ENCODE measurements at places on chromosomes 5 and 9. TPM values are rescaled to one million over a fixed set of nuclear protein-coding genes. Genes with fewer than 3 reads are reported as not detected.

DNA sequence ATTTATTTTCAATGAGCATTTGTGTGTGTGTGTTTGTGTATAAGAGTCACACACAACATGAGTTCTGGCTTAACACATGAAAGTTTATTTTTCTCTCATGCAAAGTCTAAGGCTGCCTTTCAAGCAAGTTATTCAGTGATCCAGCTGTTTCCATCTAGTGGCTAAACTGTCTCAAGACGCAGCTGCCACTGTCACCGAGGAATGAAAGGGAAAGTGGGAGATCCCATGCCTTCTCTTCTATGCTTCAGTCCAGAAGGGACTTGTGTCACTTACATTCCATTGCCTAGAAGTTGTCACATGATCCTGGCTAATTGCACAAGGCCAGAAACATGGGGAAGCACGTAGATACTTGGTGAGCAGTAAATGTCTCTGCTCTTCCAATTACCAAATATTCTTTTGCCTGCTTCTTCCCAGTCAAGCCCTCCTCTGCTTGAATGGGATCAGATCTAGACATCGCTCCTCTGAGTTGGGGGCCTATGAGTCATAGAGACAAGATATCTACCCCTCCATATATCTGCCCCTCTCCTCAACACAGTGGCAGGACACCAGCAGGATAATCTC is 30.4 kb upstream of the SLIT3 start:
- DNase-seq, result no peak

GRCh38 chr5:138449501-138450239 is 10.8 kb downstream of the REEP2 start:
- peak; percentile 79 for DNase-seq

Gene SGCD
- polyA plus RNA-seq, result 5.6 TPM

DNA sequence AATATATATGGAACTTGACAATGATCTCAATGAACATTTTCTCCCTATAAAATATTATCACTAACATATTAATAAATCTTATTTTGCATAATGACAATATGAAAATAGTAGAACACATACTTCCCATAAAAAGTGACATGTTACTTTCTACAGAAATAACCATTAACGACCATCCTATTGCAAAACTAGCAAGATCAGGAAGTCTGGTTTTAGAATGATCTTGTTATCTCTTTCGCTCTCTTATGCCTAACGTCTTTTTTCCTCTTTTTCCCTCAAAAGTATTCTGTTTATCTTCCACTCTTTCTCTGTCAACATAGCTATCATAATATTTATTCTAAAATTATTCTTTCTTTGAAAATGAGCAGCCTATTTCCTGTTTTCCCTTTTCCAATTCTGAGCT is 21.6 kb upstream of the C5orf46 start:
- no peak for DNase-seq

GRCh38 chr5:92147266-92147665 is 764.1 kb upstream of the ARRDC3 start:
- DNase-seq, result no peak

GRCh38 chr9:2749485-2749884 is 32.2 kb downstream of the KCNV2 start:
- DNase-seq, result no peak

DNA sequence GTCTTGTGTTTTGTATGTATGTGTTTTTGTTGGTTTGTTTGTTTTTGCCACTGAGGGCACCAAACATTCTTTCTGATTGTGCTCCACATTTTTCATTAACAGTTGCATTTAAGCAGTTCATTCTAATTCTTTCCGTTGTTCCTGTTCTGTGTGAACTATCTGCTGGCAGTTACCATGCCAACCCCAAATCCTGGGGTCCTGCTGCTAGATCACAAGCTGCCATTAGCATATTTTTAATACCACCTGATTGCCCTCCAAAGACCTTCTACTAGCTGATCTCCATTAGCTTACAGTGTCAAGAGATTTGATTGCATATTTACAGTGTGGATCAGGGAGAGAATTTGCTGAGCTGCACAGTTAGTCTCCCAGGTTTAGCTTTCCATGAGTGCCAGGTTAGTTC is 40.6 kb upstream of the STARD4 start:
- DNase-seq, result no peak

Gene SIL1
- 51.6 TPM for polyA plus RNA-seq

DNA sequence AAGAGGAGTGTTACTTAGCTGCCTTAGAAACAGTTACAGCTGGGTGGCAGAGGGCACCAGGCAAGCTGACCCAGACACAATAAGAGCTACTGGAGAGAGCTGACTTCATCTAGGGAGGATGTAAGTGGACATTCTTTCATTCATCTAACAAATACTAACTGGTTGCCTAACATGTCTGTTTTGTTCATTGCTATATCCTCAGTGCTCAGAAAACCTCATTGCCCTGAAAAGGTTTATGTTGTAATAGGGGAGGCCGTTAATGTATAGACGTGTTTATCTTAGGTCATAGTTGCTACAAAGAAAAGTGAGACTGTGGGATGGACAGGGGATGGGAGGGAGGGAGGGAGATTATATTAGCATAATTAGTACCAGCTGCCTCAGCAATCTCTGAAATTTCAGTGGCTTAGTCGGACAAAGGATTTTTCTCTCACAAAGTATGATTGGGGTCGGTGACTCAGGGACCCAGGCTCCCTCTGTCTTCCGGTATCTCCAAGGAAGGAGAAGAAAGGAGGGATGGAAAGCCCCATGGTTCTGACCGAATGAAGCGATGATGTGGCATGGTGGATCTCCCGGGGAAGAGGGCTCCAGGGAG is 2.6 kb upstream of the SNX18 start:
- DNase-seq, result no peak

DNA sequence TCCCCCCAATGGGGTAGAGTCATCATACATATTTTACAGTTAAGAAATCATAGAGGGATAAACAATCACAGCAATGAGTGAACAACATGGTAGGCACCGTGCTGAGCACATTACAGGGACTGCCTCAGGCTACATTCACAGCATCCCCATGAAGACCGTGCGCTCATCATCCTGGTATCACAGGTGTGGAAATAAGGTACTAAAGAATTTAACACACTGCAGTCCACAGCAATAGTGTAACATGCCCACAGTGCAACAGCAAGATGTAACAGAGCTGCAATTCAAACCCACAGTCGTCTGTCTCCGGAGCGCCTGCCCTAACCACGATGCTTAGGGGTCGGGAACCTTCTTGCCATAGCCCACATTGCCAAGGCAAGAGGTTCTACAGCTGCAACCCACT is 5.6 kb downstream of the SLIT3 start:
- no peak for DNase-seq

DNA sequence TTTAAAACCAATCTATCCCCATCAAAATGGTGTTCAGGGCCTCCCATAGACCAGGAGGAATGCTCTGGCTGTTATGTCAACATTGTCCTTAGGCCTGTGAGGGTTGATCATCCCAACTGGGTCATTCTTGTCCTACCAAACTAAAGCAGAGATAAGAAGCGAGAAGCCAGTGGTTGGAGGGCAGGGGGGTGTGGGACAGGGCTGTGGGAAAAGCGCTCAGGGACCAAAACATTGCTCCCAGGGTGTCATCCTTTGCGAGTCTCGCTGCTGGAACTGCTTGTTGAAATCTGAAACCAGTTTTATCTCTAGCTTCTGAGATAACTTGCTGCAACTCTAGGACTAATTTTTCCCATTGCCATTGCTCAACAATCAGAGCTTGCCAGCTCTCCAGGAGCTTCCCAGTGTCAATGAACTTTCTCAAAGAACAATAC is 48.1 kb downstream of the SPATA31C2 start:
- no peak for DNase-seq

DNA sequence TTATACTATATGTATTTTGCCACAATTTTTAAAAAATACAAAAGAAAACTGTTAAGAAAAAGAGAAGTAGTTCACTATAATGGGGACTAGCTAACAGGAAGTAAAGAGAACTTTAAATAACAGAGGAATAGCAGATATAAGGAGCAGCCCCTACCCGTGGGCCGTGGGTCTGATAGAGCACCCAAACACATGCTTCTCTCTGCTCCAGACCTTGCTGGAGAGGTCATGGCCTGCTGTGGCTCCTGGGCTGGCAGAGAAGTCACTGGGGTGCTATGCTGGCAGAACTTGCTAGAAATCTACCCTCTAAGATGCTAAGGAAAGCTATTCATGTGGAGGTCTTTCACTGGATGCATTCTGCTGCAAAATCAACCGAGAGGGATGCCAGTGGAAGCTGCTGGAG is 10.0 kb upstream of the TNFAIP8 start:
- no peak for DNase-seq

GRCh38 chr9:27518006-27518405 is 6.1 kb upstream of the IFNK start:
- no peak for DNase-seq

DNA sequence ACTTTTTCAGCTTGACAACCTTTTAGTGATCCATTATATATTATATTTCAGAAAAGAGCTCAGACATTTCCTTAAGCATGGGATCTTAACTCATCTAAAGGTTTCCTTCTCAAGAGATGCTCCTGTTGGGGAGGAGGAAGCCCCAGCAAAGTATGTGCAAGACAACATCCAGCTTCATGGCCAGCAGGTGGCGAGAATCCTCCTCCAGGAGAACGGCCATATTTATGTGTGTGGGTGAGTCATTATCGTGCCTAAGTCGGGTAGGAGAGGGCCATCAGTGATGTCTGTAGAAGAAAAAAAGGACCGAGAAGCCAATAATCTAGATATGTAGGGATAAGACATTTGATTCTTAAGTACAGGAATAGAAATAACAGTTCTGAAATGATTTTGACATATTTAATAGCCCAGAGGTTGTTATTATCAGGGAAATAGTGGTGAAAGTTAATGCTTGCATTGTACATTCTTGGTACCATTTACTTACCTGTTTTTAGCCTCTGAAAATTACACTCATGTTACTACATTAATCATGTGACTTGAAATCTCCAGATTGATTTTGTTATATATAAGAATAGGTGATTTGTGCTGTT is 28.2 kb downstream of the MTRR start:
- no peak for DNase-seq

GRCh38 chr9:91017245-91017644 is 215.6 kb downstream of the SYK start:
- DNase-seq, result no peak

DNA sequence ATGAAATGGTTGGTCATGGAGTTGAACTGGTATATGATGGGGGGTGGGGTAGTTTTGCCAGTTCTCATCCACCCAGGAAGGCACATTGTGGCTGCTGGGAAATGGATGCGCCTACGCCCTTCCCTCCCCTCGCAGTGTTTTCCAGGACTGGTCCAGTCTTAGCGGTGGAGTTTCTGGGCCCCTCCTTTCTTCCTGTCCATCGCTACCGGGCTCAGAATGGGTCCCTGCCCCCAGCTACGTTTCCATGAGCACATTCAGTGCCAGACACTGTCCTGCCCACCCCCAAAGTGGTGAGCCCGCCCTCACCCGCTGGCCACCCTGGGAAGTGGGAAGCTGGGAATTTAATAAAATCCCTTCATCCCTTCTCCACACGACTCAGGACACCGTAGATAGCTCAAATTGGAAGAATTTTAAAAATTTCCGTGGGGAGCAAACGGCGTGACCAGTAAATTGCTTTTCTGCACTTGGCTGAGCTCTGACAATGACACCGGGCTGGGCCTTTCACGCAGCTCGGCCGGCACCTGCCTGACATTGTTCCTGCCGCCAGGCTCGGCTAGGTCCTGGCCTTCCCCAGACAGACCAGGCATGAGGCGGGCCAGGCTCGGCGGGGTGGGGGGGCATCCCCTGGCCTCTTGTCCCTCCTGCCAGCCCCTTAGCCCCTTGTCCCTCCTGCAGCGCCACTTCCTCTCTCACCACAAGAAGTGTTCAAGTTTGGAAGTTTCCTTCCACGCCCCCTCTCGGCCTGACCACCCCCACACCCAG is 3.6 kb downstream of the FGF18 start:
- no peak for DNase-seq

DNA sequence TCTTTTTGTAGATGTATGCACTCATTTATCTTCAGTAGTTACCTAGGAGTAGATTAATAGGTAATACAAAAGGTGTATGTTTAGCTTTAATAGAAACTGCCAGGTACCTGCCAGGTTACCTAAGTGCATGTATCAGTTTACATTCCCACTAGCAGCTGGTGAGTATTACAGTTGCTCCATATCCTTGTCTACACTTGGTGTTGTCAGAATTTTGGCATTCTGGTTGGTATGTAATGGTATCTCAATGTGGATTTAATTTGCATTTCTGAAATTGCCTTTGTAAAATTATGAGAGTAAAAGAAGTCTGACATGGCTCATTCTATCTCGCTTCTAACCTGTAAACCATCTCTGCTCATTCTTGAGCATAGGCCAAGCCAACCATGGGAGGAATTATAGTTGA is 38.3 kb upstream of the SIL1 start:
- no peak for DNase-seq

DNA sequence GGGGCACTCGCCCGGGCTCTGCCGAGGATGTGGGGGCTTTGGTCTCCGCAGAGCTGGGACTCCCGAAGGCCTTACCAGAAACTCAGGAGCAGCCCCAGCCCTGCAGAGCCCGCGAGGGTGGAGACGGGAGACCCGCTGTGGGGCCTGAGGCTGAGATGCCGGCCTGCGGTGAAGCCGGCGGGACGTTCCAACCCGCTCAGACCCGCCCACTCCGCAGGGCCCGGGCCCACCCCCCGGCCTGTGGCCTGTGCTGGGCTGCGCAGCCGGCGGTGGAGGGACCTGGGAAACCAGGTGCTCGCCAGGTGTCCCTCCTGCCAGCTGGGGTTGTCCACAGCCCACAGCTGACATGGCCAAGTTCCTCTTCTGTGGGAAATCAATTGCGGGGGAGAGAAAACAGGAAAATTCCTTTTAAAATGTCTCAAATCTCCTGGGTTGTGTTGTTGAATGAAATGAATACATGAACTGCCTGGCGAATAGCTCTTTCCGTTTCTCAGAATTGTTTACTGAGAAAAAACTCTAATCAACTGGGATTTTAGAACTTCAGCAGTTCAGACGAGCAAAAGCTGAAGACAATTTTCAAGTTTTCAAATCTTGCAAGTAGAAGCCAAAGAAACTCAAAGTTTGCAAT is 49.0 kb upstream of the IRX4 start:
- DNase-seq, result no peak

Gene SPATA31D3
- polyA plus RNA-seq, result not detected

DNA sequence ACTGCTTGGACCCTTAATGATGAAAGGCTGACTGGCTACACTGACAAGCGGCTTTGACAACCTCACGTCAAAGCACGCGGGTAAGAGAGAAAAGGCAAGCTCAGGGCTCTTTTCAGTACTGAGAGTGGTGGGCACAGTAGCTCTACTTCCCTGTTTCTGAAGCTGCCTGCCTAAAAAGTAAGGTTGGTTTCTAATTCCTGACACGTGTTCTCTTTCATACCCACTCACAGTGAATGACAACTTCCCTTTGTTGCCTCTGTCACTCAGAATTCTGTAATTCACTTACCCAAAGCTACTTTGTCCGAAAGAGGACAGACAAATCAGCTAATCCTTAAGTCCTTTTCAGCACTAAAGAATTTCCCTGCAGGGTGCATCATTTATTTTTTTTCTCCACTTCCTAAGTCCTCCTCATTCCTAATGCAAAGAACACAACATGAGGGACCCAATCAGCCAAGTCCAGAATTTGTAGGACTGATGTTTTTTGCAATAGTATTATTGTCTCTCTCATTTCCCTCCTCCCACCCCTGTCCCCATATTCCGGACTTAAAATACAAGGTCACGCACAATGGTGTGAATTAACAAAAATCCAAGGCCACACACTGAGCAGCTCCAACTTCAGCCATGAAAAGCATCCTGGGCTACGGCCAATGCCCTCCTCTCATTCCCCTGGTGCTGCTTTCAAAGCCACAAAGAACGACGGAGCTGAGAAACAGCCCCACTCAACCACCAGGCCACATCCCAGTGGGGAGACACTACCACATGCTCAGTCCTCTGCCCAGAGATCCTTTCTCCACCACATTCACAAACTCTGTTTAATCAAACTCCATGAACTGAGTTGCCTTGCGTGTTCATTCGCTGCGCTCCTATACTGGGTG is 221.0 kb downstream of the TSSK1B start:
- DNase-seq, result no peak

- peak; percentile 27 for DNase-seq
Measured at GRCh38 chr5:23208959-23209431, 298.4 kb upstream of the PRDM9 start.

Gene FRRS1L
- polyA plus RNA-seq, result 2.9 TPM
